ENCODE measurements at places on chromosomes 7 and 10.

DNA sequence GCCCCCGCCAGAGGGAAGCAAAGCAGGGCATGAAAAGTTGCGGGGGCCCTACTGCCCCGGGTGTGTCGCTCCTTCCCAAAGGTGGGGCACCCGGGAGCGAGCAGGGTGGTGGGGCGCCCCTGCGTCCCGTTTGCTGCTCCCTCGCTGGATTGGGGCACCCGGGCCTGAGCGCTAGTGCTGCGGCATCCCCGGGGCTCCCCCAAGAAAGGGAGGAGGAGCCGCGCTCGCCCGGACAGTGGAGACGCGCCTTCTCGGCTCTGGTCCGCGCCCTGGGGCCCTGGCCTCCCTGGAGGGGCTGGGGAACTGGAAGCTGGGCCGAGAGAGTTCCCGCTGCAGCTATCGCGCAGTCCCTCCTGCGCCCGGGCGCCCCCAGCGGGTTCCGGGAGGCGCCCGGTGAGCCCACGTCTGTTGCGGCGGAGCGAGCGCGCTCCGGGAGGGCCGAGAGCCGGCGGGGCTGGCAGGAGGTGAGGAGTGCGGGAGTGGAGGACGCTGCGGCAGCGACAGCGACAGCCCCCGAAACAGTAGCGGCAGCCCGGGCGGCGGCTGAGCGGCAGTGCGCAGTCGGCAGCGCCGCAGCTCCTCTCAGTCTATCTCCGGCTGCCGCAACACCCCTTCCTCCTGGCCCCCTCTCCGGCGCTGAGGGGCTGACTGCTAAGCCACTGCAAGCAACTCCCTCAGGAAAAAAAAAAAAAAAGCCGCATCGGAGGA lies 504 bp upstream of the BMPER start:
- DNase-seq, result peak; percentile 45

DNA sequence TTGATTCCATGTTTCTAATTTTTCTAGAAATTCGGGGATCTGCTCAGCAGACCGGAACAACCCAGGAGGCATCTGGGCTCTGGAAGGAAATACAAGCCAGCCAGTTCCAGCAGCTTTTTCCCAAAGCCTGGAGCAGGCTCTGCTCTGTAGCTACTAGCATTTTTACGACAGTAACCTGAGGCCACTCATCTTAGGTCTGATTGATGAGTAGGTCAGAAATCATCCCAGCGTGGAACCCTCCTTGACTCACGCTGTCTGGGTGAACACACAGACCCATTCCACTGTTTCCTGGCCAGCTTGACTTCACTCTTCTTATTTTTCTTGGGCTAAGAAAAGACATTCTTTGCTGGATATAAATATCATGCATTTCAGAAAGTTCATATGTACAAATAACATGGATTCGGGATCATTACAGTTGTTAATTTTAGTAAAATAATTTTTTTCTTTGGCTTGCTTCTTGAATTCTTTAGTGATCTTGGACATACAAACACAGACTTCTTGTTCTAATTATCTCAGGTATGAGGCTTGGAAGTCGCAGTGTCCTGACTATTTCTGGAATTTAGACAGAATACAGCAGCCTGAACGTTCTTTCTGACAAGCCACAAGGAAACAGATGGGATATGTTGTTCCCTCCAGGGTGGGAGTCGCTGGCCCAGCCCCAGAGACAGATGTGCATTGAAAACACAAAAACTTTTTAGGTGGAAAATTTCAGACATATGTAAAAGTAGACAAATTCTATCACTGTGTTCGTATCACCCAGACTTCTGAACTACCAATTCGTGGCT lies 54.6 kb upstream of the PITRM1 start:
- no peak for DNase-seq

GRCh38 chr10:51522858-51523257 lies 176.5 kb downstream of the CSTF2T start:
- no peak for DNase-seq

- no peak for DNase-seq
Observed at GRCh38 chr10:128324058-128324827, 198.0 kb upstream of the MKI67 start.

DNA sequence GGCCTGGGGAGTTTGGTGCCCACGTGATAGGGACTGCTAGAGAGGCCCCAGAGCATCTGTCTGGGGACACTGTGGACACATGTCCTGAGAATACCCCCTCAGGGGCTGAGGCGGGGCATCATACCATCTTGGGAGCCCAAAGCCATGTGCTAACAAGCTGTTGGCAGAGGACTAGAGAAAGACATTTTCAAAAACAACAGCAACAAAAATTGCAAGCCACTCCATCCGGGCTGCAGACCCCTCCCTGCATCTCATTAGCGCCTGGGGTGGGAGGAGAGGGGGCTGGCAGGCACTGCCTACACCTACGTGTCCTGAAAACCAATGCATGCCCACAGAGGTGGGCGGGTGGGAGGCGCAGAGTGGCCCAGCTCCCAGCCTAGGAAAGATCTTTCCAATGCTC lies 507.4 kb upstream of the PODXL start:
- no peak for DNase-seq

Measured in common myeloid progenitor, CD34-positive (primary cell).